ENCODE measurements at places on chromosomes 5 and 9. TPM values are rescaled to one million over a fixed set of nuclear protein-coding genes. Genes with fewer than 3 reads are reported as not detected.

DNA sequence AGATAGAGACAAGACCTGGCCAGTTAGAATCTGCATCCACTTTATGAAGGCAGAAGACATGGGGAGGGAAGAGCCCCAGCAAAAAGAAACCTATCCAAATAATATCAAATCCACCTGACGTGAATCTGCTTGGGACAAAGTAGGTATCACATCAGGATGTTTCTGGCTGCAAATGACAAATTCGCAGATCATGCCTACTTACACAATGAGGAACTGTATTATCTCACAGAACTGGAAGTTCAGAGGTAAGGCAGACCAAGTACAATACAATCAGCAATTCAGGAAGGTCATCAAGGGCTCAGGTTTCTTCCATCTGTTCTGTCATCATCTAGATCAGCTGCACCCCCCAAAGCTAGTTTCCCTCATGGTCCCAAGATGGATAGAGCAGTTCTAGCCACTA is 13.2 kb upstream of the NR4A3 start:
- ATAC-seq: peak; percentile 41

Gene CDH6
- 0.60 TPM for total RNA-seq

GRCh38 chr9:38227656-38228055 is 158.6 kb upstream of the SHB start:
- ATAC-seq: no peak

GRCh38 chr9:92247296-92247695 is 46.2 kb downstream of the IARS1 start:
- ATAC-seq: no peak

- no peak for ATAC-seq
Observed at GRCh38 chr5:1510631-1511030, 13.1 kb downstream of the LPCAT1 start.

Gene SLC27A6
- 1.8 TPM for total RNA-seq

- no peak for ATAC-seq
Observed at GRCh38 chr5:93058309-93058708, 522.7 kb downstream of the NR2F1-AS1 start.

- ATAC-seq: no peak
Observed at GRCh38 chr9:123616707-123617106, 260.7 kb downstream of the CRB2 start.

- peak; percentile 66 for ATAC-seq
Observed at GRCh38 chr5:1883120-1883924, 597 bp upstream of the IRX4 start.

Gene IZUMO3
- not detected for total RNA-seq

GRCh38 chr5:73793911-73794310 is 167.9 kb downstream of the ARHGEF28 start:
- ATAC-seq: no peak

GRCh38 chr5:39469777-39470415 is 45.1 kb upstream of the DAB2 start:
- ATAC-seq: no peak

DNA sequence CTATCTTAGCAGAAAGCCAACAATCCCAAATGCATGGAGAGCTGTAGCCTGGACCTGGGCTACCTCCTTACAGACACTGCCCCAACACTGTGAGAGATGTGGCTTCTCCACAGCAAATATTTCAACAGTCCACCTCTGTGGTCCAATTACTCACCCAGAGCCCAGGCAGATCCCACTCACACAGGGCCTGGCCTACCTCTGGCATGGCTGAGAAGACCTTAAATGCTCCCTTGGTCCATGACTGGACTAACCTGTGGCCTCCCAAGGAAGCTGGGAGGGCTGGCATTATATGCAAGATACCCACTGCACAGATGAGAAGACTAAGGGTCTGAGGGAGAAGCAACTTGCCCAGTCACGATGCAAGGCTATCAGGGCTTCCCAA is 22.8 kb upstream of the SLC25A51 start:
- no peak for ATAC-seq

DNA sequence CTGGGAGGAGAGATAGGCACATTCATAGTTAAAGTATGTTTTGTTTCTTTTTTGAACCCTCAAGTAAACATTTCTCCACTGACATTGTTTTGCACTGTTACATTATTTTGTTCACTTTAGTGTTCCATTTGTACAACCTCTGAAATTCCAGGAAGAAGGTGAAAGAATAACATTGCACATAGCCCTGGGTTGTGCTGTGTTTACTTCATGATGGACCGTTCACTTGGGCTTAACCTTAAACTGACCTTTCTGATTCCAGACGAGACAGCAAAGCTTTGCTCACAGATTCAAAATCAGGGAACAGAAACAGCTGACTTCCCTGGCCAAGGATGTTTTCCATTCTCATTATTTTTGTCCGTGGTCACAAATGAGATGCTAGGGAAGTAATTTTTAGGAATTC is 42.8 kb upstream of the GDNF start:
- no peak for ATAC-seq
